LHCN-M2 (cell line): ENCODE measurements at places on chromosomes 1 and 21. TPM values are rescaled to one million over a fixed set of nuclear protein-coding genes. Genes with fewer than 3 reads are reported as not detected.

The FCRL6 gene
- total RNA-seq: not detected in 2 replicates

DNA sequence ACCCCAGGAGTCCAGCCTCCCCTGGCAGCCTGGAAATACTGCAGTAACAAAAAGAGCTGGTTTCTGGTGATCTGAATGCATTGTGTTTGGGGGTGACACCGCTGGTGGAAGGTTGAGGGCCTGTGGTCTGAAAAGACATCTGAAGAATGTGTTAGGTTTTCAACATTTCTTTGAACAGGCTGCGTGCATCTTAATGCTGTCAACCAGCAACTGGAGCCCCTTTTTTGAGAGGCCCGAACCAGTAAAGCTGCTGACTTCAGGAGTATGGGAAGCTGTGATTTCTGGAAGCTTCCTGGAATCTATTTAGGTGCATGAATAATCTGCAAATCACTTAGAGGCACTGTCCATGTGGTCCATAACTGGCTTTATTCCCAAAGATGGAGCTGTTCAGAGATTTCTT, 17.0 kb downstream of the ATP5PO start:
- no peak for DNase-seq

DNA sequence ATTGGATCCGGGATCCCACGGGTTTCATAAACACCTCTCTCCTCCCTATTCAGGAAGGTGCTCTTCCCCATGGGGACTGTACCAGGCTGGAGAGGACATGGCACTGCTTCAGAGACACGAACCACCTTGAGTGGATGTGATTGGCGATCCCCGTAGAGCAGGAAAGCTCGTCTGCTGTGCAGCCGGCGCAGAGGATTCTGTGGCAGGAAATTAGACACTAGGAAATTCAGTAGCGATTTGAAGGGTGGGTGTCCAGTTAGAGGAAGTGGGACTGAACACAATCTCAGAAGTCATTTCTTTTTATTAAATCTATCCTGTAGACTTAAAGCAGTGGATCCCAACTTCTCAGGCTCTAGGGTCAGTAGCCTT, 767 bp downstream of the PDIK1L start:
- no peak for DNase-seq

GRCh38 chr1:23751050-23751814, 8.0 kb downstream of the ELOA start:
- DNase-seq: peak; percentile 66
